ENCODE measurements at places on chromosomes 7 and 10.

- no peak for DNase-seq
Measured at GRCh38 chr10:122553341-122553740, 7.2 kb upstream of the DMBT1 start.

GRCh38 chr7:116180302-116180701 is 30.0 kb upstream of the TES start:
- no peak for DNase-seq

DNA sequence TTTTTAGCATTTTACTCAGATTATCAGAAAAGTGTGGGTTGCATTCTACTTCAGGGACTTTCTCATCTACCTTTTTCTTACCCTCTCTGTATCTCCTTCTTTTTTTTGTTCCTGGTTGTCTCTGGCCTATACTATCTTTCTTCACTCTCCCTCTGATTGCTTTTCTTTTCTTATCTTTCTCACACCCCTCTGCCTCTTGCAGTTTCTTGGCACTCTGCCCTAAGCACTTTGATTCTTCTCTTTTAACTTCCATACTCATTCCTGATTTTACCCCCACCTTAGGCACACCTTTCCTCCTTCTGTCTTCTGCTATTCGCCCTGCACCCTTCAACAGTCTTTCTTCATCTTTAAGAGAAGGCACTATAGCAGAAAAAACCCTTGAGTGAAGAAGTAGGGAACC is 92.8 kb upstream of the HPS1 start:
- no peak for DNase-seq

DNA sequence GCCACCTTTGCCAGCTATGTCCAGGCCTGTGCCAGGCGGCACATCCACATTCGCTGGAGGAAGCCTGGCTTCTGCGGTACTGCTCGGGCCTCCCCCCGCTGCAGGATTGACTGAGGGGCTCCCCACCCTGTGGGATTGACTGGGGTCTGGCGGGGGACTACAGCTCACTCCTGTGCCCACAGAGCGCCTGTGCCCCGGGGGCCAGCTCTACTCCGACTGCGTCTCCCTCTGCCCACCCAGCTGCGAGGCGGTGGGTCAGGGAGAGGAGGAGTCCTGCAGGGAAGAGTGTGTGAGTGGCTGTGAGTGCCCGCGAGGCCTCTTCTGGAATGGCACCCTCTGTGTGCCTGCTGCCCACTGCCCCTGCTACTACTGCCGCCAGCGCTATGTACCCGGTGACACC is 6.7 kb upstream of the ZNF467 start:
- no peak for DNase-seq
